Stimulated activated CD4-positive, alpha-beta T cell treated with anti-CD3 and anti-CD28 coated beads, Interleukin-2, amount 100 ng/mL, for 24 hours (primary cell): ENCODE measurements at places on chromosomes 13 and 19.
A peak's percentile ranks its signal among the peaks of the same experiment; 100 is the strongest.

- no peak for DNase-seq
Observed at GRCh38 chr19:18220632-18221275, 5.5 kb downstream of the PDE4C start.

DNA sequence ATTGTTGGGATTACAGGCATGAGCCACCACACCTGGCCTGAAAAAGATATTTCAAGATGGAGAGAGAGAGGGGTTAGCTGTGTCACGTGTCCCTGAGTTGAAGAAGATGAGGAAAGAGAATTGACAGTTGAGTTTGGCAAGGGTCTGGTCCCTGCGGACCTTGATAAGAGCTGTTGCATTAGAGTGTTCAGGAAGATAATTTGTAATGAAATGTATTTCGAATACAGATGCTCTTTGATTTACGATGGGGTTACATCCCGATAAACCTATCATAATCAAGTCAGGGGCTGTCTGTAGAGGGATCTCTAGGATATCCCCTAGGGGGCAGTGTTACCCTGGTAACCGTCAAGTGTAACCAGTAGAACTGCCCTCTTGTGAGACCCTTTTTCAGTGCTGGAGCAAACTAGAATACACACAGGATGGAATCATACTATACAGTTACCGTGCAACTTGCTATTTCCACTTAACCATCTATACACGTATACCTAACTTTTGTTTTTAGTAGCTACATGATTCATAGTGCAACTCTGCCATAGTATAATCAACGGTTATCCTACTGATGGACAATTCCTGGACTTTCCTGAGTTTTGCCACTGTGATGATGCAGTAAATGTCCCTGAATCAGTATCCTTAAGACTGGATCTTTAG, 1.5 kb upstream of the ELOF1 start:
- DNase-seq: peak; percentile 62

- no peak for DNase-seq
Observed at GRCh38 chr19:15220833-15221232, 11.4 kb downstream of the EPHX3 start.

GRCh38 chr13:97911311-97912138, 42.0 kb upstream of the IPO5 start:
- DNase-seq: no peak

GRCh38 chr19:5078182-5078581, 109.3 kb downstream of the KDM4B start:
- no peak for DNase-seq

DNA sequence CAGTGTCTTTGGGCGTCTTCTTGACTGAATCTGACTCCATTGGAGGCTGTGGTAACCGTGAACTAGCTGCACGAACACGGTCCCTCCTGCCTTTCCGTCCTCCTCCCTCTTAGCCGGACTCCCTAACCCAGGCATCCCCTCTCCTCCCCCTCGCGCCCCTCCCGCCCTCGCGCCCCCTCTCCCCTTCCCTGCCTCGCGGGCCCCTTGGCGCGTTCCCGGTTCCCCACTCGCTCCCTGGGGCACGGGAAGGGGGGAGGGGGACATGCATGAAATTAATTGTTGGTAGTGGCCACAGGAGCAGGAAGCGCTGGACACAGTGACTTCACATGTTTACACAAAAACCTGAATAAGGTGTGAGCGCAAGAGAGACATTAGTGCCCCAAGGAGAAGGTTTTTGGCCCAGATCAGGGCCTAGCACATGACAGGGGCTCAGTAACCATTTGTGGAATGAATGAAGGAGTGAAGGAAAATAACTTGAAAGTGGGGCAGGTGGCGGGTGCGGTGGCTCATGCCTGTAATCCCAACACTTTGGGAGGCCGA, 279 bp downstream of the DMRTC2 start:
- DNase-seq: no peak

DNA sequence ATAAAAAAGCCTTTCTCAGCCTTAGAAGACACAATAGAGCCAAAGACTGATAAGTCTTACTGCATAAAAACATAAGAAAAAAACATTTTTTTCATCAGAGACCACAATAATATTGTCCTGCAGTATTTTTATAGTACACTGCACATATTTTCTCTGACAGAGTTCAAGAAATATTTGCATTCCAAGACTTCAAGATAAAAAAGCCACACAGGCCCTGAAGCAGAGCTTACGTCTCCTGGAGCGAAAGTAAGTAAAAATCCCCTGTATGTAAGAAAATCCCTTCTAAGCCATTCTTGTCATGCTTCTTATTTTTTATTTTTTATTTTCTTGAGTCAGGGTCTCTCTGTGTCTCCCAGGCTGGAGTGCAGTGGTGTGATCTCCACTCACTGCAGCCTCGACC, 755.9 kb downstream of the LIG4 start:
- DNase-seq: no peak
